HFFc6 (cell line): ENCODE measurements at places on chromosomes 3 and 15. TPM values are rescaled to one million over a fixed set of nuclear protein-coding genes. Genes with fewer than 3 reads are reported as not detected.
A peak's percentile ranks its signal among the peaks of the same experiment; 100 is the strongest.

DNA sequence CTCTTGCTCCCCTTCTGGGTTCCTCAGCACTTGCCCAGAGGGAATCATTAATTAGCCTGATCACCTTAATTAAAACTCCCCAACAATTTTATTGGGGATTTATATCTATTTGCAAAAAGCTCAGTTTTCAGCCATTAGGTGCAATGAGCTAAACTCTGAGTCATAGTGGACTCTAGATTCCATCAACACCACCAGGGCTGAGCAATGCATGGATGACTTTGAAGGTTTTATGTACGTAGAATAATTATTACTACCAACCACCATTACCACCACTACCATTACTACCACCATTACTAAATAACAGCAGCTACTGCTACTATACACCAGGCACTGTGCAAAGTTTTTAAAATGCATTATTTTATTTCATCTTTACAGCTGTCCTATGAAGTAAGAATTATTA lies 81.2 kb downstream of the ZNF621 start:
- no peaks in the 10 kb centered on the region for H3K4me1 ChIP-seq
- H3K27me3 ChIP-seq, result peaks cover 1% of the 10 kb centered on the region; the same call in 1 of the 2 replicates
- no peak for DNase-seq
- H3K27ac ChIP-seq, result no peak overlapping the region

GRCh38 chr3:31361371-31362273 lies 171.1 kb upstream of the STT3B start:
- H3K27ac ChIP-seq, result peak overlapping the region; percentile 20
- peak overlapping the region; percentile 71 for H3K4me3 ChIP-seq
- H3K27me3 ChIP-seq, result no peaks in the 10 kb centered on the region; the same call in 1 of the 2 replicates
- H3K36me3 ChIP-seq, result peaks cover 5% of the 10 kb centered on the region; the same call in 1 of the 2 replicates

DNA sequence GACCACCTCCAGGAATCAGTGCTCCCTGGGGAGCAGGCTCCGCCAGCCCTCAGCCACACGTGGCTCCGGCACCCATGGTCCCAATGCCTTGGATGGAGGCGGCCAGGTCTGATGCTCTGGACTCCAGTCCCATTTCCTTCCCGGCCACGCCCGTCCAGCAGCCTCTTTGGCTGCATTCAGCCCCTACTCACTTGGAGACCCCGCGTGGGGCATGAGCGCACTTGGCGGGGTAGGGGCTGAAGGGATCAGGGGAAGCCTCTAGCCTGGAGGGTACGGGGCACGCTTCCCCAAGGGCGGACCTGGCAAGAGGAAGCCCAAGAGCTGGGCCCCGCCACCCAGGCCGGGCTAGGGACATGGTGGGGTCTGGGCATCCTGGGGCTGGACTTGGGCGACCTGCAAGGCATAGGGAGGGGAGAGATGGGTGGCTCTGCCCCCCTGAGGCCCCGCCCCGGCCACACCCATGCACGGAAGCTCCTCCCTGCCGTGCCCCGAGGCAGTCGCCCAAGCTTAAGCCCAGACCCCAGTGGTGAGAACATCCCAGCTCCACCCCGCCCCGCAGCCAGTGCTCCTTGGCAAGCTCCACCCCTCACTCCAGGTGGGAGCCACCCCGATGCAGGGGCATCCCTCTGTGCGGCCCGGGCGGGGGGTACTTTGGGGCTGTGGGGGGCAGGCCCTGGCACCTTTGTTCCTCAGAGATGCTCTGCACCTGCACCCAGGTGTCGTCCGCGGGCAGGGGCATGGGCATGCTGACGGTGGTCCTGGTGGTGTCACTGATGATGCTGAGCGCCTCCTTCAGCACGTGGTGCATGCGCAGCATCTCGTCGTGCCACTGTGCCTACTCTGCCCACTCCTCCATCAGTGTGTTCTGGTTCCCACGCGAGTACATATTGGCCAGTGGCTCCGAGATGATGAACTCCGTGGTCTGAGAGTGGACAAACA lies 163.5 kb downstream of the GOLGA6L4 start:
- no peak overlapping the region for H3K4me3 ChIP-seq
- no peaks in the 10 kb centered on the region for H3K4me1 ChIP-seq
- H3K27me3 ChIP-seq, result peaks cover 5% of the 10 kb centered on the region
- DNase-seq, result no peak
- H3K27ac ChIP-seq, result no peak overlapping the region
- H3K36me3 ChIP-seq, result peaks cover 4% of the 10 kb centered on the region; the same call in 1 of the 2 replicates

DNA sequence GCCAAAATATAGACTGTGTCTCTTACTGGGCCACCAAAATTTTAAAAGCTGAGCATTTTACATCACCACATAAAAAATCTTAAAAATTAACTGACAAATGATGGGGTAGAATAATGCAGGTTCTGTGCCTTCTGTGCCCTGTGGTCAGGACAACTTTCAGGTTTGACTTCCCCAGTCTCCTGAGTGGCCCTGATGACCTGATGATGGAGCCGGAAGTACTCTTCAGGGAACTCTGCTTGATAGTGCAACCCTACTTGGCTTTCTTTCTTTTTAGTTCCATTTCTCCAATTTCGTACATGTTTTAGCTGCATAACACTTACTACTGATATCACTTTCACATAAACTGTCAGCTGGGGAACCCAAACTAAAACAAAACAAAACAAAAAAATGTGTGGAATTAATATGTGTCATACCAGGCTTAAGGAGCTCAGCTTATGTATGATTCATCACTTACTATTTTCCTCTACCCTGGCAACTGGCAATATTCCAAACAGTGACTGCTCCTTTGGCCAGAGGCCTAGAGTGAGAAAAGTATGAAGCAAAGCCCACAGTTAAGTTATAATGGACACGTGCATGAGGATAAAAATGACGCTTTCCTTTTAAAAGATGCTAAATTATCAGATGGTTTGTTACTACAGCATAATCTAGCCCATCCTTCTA lies 194.3 kb downstream of the BCHE start:
- H3K27me3 ChIP-seq, result peaks cover 4% of the 10 kb centered on the region; the same call in 1 of the 2 replicates
- H3K4me1 ChIP-seq, result peaks cover 30% of the 10 kb centered on the region
- DNase-seq, result peak; percentile 98
- H3K4me3 ChIP-seq, result peak overlapping the region; percentile 72
- H3K27ac ChIP-seq, result peak overlapping the region; percentile 99

SPATA12 gene
- not detected in 3 replicates for total RNA-seq
